Ammon's horn (tissue), 1 donor: ENCODE measurements at places on chromosomes 1 and 21.

GRCh38 chr1:204524986-204525385, 8.8 kb downstream of the MDM4 start:
- no peak for DNase-seq

DNA sequence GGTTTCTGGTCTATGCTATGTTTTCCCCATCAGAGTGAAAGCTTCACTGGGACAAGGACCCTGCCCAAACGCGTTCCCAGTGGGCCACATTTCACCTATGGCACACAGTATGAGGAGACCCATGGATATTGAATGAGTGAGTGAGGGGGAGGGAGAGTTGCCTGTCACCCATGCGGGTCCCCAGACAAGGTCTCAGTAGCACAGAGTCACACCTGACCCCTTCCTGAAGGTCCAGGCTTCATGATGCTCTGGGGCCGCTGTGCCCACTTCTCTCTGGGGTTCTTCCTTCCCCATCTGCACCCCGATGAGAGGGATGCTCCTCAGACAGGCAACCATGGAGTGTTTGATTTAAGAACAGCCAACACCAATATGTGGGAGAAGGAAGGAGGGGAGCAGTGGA, 72.3 kb upstream of the CSF3R start:
- DNase-seq: no peak

DNA sequence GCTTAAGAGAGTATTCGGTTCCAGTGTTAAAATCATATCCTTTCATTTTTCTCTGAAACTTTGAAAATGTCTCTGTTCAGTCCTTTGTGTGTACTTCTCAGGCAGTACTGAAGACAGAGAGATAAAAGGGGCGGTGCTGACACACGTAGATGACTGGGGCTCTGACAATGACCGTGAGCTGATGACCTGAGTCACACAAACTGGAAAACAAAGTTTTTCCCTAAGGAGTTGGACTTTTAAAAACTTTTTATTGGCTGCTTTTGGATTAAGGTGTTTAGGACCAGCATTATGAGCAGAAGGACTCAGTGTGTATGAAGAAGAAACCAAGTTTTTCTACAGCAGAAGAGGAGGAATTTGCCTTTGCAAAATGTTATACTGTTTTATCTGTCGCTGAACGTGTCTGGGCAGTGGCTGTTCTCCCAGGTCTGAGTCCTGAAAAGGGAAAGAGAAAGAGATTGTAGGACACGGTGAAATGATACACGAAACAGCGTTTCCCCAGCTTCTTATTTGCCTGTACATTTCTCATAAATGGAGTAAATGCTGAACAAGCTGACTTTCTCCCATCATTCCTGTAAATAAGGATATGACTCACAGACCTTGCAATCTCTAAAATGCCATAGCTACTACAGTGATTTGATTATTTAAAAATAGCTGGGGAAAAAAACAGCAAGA, 51.5 kb downstream of the MAP3K7CL start:
- no peak for DNase-seq

- DNase-seq: no peak
Observed at GRCh38 chr1:31593770-31594632, 17.7 kb downstream of the TINAGL1 start.

DNA sequence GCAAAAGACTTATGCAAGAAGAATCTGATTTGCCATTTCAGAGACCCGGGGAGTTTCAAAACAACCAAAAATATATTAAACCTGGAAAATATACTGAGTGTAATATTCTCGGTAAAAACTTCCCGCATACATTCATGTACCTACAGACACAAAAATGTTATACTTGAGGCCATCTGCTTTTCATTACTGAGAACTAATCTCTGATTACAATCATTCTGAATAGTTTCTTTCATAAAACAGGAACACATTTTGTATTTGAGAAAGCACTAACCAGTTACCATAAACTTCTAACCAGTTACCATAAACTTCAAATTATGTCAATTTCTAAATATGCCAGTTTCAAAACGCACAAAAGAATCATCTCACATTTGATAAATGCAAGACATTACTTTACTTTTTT, 7.8 kb downstream of the ZNHIT6 start:
- no peak for DNase-seq

GRCh38 chr1:67133177-67133576, 1.6 kb downstream of the C1orf141 start:
- no peak for DNase-seq

- no peak for DNase-seq
Observed at GRCh38 chr1:78224861-78225552, 179.2 kb downstream of the GIPC2 start.

GRCh38 chr1:172758259-172758658, 99.4 kb downstream of the FASLG start:
- no peak for DNase-seq

- DNase-seq: no peak
Observed at GRCh38 chr1:51070640-51071039, 31.4 kb upstream of the C1orf185 start.
